ENCODE measurements at places on chromosomes 1 and 21.

- DNase-seq = no peak
Observed at GRCh38 chr1:50611675-50612074, 188.4 kb upstream of the DMRTA2 start.

GRCh38 chr1:12231276-12231595 lies 1.4 kb downstream of the VPS13D start:
- no peak for DNase-seq

- no peak for DNase-seq
Observed at GRCh38 chr1:70039485-70039884, 165.9 kb downstream of the LRRC40 start.

GRCh38 chr1:38424677-38425076 lies 378.1 kb upstream of the POU3F1 start:
- DNase-seq = no peak

DNA sequence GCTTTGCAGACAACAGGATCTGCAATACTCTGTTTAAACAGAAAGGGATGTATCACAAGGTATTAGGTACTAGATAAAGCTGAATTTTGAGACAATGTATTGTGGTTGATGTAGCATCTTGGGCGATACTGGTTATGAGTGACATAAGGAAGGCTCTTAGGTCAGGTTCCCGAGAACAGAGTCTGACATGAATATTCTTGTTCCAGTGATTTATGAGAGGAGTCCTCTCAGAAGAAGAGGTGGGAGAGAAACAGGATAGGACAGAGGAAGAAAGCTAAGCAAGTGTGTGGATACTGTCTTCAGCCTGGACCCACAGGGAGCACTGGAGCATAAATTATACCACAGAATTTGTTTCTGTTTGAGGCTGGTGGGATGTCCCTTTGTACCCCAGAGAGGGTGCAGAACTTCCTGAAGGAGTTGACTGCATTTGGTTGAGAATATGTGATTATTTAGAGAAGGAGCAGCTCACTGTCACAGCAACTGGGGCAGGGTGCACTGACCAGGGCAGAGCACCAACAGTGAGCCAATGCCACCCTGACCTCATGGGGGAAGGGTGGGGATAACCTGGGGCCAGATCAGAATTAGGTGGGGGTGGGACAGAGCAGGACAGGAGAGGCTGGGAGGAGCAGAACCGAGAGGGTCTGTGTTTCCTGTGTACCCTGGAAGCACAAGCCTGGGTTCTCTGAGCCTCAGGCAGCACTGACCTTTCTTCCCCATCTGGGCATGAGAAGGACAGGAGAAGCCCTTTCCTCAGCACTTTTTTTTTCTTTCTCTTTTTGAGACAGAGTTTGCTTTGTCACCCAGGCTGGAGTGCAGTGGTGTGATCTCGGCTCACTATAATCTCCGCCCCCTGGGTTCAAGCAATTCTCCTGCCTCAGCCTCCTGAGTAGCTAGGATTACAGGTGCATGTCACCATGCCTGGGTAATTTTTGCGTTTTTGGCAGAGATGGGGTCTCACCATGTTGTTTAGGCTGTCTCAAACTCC lies 36.3 kb upstream of the SLC6A9 start:
- no peak for DNase-seq

- no peak for DNase-seq
Observed at GRCh38 chr1:46081619-46082018, 50.8 kb downstream of the PIK3R3 start.

- no peak for DNase-seq
Observed at GRCh38 chr21:26405071-26405470, 168.0 kb downstream of the CYYR1 start.

DNA sequence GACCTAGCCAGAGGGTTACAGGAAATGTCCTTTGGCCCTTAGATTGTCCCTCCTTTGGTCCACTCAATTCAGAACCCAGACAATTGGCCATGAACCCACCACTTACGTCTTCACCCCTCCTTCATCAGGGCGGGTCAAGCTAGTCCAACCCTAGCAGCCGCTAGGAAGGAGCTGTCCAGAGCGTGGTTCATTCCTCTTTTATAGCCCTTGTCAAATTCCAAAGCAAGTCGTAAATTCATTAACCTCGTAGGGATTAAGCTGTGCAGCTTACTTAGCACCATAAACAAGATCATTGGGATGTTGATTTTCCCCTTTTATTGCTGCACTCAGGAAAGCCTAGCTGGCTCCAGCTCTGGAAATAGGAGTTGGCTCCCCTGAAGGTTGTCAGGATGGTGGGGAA lies 90.1 kb downstream of the TMEM53 start:
- no peak for DNase-seq

DNA sequence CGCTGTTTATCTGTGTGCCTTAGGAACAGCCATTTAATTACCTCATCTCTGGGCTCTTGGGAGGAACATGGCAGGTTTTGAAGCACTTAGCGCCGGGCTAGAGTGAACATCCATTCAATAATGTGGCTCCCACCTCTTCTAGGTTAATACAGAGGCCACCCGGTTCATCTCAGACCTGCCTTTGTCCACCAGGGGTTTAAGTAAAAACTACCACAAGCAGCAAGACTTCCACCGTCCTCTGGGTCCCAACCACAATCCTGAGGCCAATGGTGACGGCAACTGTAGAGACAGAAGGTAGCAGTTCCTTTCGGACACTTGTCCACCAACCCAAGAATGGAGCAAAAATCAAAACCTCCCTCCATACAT lies 924 bp upstream of the DDOST start:
- no peak for DNase-seq

DNA sequence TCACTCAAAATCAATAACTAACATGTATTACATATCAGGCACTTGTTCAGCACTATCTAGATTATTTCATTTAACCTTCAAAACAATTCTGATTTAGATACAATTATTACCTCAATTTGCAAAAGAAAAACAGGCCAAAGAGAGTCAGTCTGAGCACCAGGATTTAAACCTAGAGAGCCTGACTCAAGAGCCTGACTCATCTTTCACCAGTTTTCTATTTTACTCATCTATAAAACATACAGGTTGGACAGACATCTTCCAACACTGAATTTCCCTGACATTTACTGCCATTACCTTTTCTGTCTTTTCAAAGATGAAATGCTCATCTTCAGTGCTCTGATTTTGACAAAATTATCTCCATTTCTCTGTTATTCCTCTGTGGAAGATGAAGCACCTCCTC lies 116.5 kb downstream of the MRPL39 start:
- no peak for DNase-seq

- DNase-seq = no peak
Observed at GRCh38 chr21:14877581-14878228, 187.1 kb downstream of the NRIP1 start.

- DNase-seq = no peak
Observed at GRCh38 chr1:30375156-30375555, 348.2 kb downstream of the MATN1 start.

GRCh38 chr1:28308750-28309149 lies 20.1 kb upstream of the MED18 start:
- no peak for DNase-seq

GRCh38 chr21:44272284-44272858 lies 10.7 kb upstream of the DNMT3L start:
- no peak for DNase-seq

DNA sequence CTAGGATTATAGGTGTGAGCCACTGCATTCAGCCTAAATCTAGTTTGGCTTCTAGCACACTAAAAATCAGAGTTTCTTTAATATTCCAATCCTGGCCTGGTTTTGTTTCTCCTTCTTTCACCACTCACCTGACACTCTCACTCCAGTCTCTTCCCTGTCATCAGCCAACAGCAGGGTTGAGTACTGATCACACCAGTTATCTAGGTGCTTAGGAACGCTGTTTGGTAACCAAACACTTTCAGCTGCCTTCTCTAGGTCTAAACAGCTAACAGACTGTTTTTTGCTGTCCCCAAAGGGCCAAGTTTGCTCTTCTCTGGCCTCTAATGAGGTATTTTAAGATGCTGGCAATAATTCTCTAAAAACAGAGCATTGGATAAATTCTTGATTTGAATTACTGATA lies 17.7 kb upstream of the FRRS1 start:
- DNase-seq = no peak

DNA sequence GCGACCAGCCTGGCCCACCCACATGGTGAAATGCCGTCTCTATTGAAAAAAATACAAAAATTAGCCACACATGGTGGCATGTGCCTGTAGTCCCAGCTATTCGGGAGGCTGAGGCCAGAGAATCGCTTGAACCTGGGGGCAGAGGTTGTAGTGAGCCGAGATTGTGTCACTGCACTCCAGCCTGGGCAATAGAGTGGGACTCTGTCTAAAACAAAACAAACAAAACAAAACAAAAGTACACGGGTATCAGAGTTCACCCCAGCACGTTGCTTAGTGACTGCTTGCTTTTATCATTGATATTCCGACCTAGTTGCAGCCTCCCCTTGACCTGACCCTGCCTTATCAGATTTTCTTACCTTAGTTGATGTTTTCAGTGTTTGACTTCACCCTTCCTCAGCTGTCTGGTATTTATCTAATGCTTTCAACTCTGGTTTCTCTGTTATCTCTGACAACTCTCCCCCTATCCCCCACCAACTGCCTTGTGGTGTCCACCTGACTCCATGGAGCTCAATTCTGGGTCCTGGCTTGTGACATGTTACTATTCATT lies 5.1 kb downstream of the TLCD4 start:
- DNase-seq = no peak
